Skin of body (tissue), 3 donors: ENCODE measurements at places on chromosomes 7 and 10. TPM values are rescaled to one million over a fixed set of nuclear protein-coding genes. Genes with fewer than 3 reads are reported as not detected.
A peak's percentile ranks its signal among the peaks of the same experiment; 100 is the strongest.

DNA sequence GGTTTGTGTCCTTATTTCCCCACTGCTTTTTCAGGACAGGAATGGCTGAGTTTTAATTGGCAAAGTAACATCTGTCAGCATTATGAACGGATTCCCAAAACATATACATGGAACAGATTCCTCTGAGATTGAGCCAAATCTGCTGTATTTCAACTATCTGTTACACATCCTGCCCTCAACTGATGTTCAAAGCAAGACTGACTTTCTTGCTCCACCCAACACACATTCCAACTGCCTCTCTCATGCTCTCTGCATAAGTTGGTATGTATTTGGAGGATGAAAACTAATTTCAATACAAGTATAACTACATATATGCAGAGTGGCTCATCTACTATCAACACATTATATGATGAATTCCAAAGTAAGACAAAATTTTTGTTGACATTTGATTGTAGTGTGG is 342.2 kb downstream of the GATA3 start:
- DNase-seq: no peak

DNA sequence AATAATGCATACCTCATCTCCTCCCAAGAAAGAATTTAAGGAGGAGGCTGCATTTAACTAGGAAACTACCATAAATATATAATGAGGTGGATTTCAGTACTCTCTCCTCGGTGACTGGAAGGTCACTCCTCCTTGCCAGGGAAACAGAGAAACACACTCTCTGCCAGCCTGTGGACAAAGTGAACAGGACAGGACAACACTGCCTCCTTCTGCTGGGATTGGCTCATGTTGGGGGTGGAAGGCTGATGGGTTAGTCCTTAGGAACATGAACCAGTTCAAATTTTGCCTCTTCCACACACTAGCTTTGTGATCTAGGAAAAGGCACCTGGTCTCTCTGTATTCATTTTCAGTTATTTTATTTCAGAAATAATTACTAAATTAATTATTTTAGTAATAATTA is 50.6 kb upstream of the STEAP4 start:
- no peak for DNase-seq

GRCh38 chr10:122279725-122280141 is 8.6 kb downstream of the BTBD16 start:
- DNase-seq: no peak

DNA sequence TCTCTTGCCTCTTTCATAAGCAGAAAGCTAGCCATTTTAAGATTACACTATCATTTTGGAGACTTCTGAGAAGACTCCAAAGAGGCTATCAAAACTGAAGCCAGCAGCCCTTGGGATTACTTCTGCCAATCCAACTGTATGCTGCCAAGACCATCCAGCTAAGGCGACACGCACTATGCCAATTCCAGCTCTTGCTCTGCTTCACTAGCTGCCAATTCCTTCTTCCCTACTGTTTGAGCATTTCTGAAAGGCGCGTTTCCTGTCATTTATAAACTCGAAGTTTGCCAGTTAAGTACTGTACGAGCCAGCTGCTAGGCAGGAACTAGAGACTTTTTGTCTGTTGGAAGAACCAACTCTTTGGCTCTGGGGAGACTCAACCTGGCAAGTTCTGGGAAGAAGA is 36.5 kb downstream of the MALSU1 start:
- DNase-seq: no peak

DNA sequence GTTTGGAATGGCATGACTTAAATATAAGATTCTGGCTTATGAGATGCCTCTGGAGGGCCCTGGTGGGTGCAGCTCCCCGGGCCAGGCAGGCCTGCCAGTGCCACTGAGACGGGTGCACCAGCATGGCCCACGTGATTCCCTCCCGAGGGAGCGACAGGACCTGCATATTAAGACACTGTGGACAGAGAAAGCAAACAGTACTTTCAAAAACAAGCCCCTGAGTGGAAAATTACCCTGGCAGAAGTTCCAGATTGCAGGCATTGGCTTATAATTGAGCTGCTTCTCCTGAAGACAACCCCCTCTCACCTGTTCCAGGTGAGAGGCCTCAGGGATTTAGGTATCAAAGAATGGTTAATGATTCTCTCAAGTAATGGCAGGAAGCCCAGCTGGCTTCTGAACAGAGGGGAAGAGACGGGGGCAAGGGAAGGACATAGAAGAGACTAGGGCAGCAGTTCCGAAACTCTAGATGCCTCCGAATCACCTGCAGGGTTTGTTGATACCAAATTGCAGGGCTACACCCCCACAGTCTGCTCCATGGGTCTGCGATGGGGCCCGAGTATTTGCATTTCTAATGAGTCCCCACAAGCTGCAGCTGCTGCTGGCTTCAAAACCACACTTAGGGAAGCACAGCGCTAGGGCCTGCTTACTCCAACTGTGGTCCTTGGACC is 66.0 kb upstream of the DOCK1 start:
- DNase-seq: no peak

DNA sequence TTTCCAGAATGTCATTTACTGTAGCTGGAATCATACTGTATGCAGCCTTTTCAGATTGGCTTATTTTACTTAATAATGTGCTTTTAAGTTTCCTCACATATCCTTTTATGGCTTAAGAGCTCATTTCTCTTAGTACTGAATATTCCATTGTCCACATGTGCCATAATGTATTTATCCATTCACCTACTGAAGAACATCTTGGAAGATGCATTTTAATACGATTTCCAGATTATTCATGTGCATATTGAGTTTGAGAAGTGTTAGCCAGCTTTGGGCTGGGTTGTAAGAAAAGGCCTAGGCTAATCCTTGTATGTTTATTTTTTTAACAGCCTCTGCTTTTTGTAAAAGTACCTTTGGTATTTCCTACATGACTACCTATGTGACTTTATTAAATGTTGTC is 109.3 kb upstream of the MDFIC start:
- DNase-seq: no peak

- DNase-seq: no peak
Measured at GRCh38 chr7:100670074-100670473, 3.5 kb upstream of the GNB2 start.

GRCh38 chr10:22278441-22278782 is 37.8 kb upstream of the COMMD3 start:
- no peak for DNase-seq

DNA sequence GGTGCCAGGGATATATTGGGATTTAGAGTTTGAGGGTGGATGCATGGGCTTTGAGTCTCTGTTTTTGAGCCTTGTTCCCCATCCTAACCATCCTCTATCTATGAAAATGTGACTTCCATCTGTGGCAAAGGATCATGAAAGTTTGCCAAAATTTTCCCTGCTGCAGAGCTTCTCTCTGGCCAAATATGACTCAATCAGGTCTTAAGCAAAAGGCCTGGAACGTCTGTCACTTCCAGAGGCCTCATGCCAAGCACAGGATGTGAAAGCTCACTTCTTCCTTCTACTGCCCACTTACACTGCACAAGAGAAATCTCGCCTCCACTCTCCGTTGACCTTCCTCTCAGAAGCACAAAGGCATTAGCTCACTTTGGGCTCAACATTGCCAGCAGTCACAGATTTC is 696.9 kb upstream of the NRP1 start:
- peak; percentile 64 for DNase-seq

DNA sequence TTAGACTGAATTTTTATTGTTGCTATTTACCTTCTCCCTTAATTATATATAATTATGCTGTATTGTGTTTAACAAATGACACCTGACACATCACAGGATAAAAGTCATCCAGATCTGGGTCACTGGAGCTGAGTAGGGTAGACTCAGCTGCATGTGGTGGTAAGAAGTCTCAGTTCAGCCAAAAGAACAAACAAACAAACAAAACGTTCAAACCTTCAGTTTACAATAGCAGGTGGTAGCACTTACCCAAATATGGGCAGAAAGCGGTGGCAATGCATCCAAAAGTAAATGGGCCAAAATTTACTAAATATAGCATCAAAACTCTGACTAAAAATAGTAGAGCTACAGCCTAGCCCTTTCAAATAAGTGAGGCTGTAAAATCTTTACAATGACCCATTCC is 42.2 kb downstream of the ZWINT start:
- no peak for DNase-seq

GRCh38 chr10:127880557-127880956 is 12.2 kb downstream of the CLRN3 start:
- DNase-seq: no peak

- no peak for DNase-seq
Measured at GRCh38 chr7:14294637-14295036, 305.2 kb upstream of the ETV1 start.

DNA sequence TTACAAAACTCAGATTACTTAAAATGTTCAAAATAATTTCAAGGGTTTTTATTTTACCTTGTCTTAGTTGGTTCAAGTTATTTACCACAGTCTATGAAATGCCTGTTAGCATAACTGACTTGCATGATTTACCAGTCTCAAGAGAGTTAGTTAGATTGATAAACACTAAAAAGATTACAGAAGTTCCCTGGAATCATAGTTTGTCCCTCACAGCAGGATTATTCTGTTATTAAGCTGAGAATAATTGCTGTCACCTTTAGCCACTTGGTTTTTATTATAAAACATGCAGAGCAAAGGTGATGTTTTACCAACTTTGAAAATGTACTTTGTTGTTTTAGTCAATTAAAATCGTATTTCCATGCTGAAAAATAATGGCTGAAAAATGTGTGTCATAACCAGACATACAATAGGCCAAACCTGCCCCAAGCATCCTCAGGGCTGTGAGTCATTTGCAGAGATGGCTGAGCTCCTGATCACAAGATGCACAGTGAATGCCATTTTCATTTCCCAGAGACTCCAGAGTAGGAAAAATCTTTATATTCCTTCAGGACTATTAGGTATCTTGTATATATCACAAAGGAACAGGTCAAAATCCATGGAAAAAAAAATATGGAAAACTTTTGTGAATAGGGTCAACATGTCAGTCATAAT is 87.8 kb upstream of the DKK1 start:
- DNase-seq: no peak

DNA sequence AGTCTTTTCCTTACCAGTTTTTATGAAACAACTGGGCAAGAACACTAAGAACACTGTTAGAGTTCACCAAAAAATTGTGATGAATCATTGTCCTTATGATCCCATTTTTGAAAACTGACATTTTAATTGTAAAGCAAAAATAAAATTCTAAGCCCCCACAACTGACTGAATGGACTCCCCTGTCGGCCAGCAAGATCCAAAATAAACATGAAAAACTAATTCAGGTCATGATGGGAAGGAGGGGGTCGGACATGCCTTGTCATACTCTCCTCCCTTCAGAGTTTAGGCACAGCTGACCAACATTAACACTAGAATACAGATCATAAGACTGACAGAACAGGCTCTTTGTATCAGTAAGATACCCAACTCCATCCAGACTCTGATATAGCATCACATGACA is 2.0 kb upstream of the RBAK start:
- no peak for DNase-seq

GRCh38 chr7:151248346-151249033 is at the start of gene SMARCD3:
Gene SMARCD3, minus strand, starts transcription at chr7:151248694. Its CDS starts 132 bp downstream, at chr7:151248562.
- peak; percentile 31 for DNase-seq

- DNase-seq: no peak
Measured at GRCh38 chr7:158572000-158572828, 15.4 kb downstream of the PTPRN2 start.

- DNase-seq: no peak
Measured at GRCh38 chr7:294440-295154, 4.6 kb downstream of the FOXL3 start.

- DNase-seq: no peak
Measured at GRCh38 chr10:37803269-37803668, 54.1 kb downstream of the ZNF248 start.

The LRMDA gene
- total RNA-seq: 12.7 TPM

The UTF1 gene
- total RNA-seq: not detected

The CELF2 gene
- total RNA-seq: 29.3 TPM
